ENCODE measurements at places on chromosomes 6 and 20.

DNA sequence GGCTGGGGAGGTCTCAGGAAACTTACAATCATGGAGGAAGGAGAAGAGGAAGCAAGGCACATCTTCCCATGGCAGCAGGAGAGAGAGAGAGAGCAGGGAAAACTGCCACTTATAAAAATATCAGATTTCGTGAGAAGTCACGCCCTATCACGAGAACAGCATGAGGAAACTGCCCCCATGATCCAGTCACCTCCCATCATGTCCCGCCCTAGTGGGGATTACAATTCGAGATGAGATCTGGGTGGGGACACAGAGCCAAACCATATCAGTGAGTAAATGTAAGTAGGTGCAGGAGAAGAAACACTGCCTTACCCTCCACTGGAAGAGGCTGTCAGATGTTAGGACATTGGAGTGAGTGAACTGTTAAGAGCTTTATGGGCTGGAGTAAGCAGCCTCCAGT, 270.4 kb downstream of the TFAP2C start:
- DNase-seq, result no peak

DNA sequence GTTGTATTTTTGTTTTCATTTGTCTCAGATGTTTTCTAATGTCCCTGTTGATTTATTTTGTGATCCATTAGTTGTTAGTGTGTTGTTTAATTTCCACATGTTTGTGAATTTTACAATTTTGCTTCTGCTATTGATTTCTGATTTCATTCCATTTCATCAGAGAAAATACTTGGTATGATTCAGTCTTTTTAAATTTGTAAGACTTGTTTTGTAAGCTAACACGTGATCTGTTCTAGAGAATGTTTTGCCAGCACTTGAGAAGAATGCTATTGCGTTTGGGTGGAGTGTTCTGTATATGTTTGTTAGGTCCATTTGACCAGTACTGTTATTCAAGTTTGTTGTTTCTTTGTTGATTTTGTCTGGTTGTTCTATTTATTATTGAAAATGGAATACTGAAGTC, 53.9 kb downstream of the KIZ start:
- DNase-seq, result no peak

- DNase-seq, result no peak
These were observed 286.2 kb upstream of the EXOC2 start for GRCh38 chr6:978937-979685.

DNA sequence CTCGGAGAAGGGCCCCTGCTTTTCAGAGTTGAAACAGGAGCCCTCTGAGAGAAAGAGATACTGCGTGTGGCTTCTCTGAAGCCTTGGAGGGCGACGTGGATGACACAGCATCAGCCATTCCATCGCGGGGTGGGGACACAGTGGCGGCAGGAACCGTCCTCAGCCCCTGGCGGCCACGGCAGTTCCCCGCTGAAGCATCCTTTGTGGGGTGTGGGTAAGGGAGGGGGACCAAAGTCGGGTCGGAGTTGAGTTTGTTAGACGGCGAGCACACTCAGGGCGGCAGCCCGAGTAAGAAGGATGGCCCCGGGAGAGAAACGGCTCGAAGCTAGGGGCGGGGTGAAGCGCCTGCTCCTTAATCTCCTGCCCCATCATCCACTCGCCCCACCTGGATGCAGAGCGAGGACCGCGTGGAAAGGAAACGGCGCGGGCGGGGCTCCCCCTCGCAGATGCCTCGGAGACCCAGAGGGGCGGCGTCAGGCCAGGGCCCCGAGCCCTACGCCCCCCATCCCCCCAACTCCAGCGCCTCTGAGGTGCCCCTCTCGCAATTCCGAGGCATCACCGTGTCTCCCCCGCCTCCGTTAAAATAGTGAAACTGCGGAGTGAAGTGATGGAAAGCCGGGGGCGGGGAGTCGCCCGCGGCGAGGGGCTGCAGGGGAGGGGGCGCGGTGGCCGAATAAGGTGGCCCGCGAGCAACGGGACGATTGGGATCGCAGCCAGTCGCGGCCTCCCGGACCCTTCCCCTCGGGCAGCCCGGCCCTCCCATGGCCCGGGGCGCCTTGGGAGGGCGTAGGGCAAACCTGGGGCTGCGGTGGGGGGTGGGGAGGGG, 796 bp upstream of the RREB1 start:
- DNase-seq, result no peak

GRCh38 chr6:84588697-84589080, 175.7 kb downstream of the TBX18 start:
- no peak for DNase-seq

DNA sequence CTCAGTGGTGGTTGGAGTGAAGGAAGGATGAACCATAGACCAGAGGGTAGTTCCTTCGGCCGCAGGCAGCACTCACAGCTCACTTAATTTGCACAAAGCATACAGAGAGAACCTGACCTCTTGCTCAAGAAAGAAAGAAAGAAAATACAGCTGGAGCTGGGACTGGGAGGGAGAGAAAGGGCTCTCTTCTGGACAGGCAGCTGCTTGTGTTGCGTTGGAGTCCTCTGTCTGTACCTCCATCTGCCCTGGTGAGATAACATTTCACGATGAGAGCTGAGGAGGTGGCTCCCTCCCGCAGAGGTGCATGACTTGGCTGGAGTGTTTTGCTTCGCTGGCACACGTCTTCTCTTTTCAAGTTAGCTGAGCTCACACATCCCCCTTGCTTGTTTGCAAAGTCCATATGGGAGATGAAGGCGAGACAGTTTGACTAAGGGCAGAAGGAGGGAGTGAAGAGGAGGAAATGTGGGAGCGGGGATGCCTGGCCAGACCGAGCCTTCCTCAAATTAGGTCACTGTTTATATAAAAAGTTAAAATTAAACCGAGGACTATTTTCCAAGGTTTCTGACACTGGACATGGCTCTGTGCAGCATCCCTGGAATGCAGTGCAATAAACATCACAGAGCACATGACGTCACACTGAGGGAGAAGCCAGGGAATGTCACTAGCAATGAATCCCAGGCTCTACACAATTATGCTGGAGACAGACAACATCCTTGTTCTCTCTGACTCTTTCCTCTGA, 359.4 kb downstream of the CD83 start:
- DNase-seq, result no peak

DNA sequence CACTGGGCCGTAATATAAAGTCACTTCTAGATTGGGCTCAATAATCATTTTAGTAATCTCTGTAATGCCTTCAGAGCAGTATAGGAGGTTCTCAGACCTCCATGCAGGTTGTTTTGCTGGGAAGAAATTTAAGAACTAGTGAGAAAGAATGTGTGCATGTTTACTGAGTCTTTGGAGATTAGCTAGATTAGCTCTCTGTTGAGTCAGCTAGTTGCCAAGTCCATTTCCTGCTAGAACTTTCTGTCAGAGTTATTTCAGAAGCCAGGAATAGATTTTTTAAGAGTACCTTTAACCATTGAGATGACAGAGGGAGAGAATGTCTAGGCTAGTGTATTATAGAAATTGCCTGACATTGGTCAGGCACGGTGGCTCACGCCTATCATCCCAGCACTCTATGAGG, 33.3 kb downstream of the ORC3 start:
- no peak for DNase-seq

Data from NCI-H1417 treated with DMSO at 0.1 percent for 48 hours (cell line).